ENCODE measurements at places on chromosomes 1 and 21.
A peak's percentile ranks its signal among the peaks of the same experiment; 100 is the strongest.

DNA sequence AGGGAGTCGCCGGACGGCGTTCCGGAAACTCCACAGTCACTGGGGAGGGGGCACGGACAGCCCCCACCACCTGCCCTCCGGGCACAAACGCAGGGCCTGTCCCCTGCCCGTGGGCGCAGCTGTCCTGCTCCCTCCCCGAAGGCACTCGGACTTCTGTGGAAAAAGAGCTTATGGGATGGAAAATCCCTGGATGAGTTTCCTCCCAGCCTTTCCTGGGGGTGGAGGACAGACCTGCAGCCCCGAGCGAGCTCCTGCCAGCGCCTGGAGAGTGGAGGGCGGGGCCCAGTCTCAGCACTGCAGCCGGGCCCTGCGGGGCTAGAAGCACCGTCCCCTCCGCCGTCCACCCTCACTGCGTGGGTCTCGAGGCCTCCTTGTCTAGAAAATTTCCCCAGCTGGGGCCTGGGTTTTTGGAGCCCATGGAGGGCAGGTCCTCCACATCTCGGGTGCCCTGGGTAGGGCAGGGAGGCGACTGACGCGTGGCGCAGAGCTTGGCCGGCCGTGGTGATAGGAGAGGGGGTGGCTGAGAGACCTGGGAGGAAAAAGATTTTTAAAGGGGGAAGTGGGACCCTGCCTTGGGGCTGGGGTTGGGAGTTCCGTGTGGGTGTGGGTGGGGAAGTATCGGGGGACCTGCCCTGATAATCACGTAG lies 6.4 kb upstream of the COL6A1 start:
- no peak for DNase-seq

- no peak for DNase-seq
Measured at GRCh38 chr1:62185677-62186076, 9.0 kb upstream of the L1TD1 start.

- no peak for DNase-seq
Measured at GRCh38 chr1:112889052-112889768, 66.8 kb downstream of the SLC16A1 start.

GRCh38 chr1:107668762-107669161 lies 296.2 kb downstream of the VAV3 start:
- no peak for DNase-seq

- no peak for DNase-seq
Measured at GRCh38 chr1:165119086-165119485, 237.4 kb downstream of the LMX1A start.

- DNase-seq: no peak
Measured at GRCh38 chr1:94953107-94953506, 26.2 kb upstream of the CNN3 start.

DNA sequence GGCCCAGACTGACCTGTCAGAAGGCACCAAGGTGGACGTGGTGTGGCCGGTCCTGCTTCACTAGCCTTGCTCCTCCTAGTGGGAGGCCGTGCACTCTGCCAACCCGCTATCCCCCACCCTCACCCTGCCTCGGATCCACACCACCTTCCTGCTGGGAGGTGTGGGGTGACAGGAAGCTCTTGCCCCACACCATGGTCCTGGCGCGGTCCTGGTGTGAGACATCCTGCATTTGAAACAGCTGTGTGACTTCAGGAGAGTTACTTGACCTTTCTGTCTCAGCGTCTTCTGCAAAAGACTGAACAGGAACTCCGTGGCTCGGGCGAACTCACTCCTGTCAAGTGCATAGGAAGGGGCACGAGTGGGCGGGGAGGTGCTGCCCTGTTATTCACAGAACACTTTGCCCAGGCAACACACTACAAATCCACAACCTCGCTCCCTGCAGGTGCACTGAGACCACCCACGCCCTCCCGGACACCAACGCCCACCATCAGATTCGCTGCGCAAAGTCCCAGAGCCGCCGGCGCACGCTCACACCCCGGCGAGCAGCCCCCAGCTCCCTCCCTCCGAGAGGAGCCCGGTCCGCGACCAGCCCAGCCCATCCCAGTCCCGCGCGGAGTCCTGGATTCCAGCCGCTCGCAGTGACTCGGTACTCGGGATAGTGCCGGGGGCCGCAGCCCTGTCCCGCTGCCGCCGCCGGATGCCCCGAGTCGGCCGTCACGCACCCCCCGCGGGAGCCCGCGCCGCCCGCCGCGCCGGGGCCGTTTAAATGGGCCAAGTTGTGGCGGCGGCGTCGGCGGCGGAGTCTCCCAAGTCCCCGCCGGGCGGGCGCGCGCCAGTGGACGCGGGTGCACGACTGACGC lies at the start of gene SAMD11:
SAMD11 (plus strand) TSS at position 793 of the 860 bp plus-strand sequence. CDS start 509 bp downstream, outside the sequence.
- DNase-seq: no peak

DNA sequence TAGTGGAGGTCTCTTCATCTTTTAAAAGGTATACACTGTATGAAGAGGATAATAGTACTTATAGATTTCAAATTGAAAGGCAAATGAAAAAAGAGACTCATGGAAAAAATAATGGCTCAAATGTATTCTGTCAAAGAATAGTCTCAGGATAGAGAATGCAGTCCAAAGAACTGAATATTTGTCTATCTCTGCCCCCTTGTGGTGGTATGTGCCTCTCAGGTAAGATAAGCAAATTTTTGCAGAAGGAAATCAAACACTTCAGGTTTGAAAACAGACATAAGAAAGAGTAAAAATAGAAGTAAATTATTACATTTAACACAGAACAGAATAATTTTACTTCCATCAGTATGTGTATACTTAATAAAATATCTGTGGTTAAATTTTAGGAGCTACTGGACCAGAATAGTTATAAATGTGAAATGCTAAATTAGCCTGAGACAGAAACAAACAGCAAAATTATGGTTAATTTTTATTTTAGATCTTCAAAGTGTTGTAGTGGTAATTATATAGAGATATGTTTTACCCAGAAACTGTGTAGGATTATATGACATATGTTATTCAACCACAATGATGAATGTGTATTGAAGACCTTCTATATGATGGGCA lies 164.4 kb upstream of the PALMD start:
- DNase-seq: no peak

DNA sequence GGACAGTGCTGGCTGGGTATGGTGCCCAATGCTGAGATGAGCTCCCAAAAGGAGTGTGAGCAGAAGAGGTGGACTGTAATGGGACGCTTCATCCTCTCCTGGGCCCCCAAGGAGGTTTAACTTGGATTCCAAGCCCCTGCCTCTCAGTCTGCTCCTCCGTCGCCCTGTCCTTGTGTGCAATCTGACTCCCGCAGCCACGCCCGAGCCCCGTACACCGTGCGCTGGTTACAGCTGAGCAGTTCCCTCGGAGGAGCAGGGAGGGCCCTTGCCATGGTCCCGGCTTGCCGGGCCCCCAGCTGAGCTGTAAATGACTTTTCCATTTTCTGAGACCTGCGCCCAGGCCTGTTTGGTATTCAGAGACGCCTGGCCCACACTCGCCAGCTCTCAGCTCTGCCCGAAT lies 53.7 kb downstream of the PAX7 start:
- no peak for DNase-seq

- DNase-seq: no peak
Measured at GRCh38 chr1:244319283-244320132, 132.2 kb downstream of the ADSS2 start.

- no peak for DNase-seq
Measured at GRCh38 chr1:118960567-118961136, 27.5 kb downstream of the TBX15 start.

- no peak for DNase-seq
Measured at GRCh38 chr1:37999430-38000232, 5.7 kb downstream of the FHL3 start.

- no peak for DNase-seq
Measured at GRCh38 chr1:94988356-94988755, 61.4 kb upstream of the CNN3 start.

DNA sequence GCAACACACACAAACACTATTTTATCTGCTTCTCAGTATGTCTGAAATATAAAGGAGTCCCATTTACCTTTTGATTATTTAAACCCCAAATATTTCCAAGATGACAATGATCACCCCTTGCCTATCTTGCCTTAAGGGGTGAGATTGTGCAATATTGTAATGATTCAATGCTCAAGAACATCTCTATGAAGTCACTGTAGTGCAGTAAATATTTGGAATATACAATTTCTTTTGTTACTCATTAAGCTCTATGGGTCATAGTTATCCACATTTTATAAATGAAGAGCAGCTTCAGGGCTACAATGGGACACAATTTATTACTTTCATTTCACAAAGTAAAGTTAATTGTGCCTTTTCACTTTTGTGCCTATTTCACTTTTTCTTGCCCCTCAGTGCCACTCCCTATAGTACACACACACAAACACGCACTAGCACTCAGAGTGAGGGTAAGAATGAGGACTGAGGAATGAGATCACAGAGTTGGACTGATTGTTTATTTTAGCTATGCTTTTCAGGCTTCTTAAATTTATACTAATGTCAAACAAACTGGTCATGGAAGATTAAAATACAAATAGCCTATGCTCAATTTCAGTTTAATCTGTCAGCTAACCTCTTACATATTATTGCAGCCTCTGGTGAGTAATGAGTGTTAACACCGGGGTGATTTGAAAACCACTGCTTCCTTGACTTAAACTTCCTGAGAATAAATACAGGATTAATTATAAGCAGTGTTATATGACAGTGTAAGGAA lies 521.0 kb upstream of the B3GALT2 start:
- DNase-seq: no peak

DNA sequence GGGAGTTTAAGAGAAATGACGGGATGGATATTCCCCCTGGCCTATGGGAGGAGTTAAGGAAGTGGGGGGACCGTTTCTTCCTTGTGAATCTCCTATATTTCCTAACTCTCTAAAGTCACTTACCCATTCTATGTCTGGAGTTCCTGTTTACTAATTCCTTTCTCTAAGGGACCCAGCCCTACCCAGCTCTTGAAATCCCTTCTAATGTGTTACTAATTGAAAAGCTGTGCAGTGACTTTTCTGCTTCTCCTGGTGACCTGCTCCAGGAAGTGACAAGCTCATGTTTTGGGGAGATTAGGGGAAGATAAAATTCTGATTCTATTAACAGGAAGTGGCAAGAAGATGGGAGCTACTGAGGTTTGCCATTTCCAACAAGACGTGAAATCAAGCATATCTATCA lies 4.0 kb upstream of the SAMSN1 start:
- no peak for DNase-seq

- no peak for DNase-seq
Measured at GRCh38 chr1:199794105-199794863, 233.2 kb upstream of the NR5A2 start.

- DNase-seq: no peak
Measured at GRCh38 chr1:58149271-58149812, 397.2 kb downstream of the OMA1 start.

GRCh38 chr1:227428803-227429202 lies 110.5 kb upstream of the CDC42BPA start:
- no peak for DNase-seq

DNA sequence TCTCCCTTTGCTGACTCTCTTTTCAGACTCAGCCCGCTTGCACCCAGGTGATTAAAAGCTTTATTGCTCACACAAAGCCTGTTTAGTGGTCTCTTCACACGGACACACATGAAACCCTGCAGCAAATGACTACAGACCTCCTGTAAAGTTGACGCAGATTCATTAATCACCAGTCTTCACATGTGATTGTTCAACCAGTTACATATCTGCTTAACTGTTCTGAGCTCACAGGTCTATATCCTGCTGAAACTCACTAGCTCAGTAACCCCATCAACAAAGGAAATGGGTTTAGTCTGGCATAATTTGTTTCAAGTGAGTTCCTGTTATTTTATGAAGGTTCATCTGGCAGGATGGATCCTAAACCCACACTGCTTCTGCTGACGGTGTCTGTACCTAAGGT lies 68.4 kb upstream of the GJA8 start:
- DNase-seq: no peak

DNA sequence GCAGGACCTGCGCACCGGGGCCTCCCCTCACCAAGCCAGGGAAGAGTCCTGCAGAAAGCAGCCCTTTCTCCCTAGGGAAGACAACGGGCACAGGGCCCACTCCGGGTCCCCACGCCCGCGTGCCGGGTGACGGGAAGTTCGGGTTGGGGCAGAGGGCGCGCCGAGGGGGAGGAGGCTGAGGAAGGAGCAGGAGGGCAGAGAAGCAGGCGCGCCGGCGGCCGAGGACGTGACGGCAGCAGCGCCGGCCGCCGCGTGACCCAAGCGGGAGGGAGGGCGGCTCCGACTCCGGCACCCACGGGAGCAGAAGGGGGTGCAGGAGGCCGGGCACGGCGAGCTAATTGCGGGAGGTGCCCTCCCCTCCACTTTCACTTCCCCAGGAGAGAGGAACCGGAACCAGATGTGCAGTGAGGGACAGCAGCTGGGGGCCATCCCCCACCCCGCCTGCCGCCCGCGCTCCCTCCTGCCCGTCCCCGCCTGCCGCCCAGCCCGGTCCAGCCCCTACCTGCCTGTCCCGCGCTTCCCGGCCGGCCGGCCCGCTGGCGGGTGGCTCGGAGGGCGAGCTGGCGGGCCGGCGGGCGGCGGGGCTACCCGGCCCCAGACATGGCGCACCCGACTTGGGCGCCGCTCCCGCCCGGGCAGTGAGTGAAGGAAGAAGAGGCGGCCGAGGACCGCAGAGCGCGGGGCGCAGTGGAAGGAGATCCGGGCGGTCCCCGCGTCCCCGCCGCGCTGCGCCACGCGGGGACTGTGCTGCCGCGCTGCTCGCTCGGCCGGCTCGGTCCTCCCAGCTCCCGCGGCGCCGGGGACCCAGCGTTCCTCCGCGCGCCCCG lies 510 bp downstream of the DENND4B start:
- DNase-seq: peak; percentile 33

DNA sequence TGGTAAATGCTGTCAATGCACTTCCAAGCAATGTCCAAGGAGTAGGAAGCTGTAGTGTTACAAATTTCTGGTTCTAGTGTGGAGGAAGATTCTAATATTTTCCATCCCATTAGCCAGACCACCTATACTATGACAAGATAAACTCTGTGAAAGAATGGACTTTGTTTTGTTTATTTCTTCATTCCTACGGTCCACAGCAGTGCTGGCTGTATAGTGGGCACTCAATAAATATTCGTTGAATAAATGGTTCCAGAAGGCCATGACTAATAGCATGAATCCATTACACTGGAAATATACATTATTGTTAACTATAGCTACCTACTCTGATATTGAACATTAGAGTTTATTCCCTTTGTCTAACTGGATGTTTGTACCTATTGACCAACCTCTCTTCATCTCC lies 8.3 kb upstream of the MYSM1 start:
- no peak for DNase-seq

DNA sequence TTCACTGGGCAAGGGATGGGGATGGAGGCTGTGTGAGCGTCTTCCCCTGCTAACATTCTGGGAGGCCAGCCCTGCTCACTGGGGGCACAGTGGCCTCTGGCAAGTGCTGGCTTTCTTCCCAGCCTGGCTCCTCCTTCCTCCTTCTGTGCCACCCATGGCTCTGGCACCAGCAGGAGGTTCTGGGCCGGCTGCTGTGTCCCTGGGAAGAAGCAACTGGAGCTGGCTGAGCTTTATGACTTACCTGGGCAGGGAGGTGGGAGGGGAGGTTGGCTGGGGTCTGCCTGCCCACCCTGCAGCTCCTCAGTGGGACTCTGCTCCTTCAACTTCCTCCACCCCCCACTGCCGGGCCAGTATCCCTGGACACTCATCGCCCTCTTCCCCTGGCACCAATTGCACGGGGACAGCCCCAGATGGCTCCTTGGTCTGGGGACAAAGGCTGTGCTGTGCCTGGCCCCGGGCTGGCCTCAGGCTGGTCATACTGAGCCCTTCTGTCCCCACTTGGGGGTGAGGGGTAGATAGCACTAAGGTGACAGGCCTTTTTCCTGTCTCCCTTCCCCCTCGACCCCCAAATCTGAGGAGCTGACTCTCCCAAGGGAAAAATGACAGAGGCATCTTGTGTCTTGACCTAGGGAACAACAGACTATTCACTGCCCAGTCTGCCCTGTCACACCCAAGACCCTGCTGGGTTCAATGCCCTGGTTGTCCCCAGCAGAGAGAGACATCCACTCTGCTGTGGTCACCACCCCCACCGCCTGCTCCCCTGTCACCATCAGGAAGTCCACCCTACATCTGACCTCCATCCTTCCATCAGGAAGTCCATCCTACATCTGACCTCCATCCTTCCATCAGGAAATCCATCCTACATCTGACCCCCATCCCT lies 14.4 kb downstream of the CDK18 start:
- no peak for DNase-seq
